A673 (cell line): ENCODE measurements at places on chromosomes 7 and 10. TPM values are rescaled to one million over a fixed set of nuclear protein-coding genes. Genes with fewer than 3 reads are reported as not detected.

DNA sequence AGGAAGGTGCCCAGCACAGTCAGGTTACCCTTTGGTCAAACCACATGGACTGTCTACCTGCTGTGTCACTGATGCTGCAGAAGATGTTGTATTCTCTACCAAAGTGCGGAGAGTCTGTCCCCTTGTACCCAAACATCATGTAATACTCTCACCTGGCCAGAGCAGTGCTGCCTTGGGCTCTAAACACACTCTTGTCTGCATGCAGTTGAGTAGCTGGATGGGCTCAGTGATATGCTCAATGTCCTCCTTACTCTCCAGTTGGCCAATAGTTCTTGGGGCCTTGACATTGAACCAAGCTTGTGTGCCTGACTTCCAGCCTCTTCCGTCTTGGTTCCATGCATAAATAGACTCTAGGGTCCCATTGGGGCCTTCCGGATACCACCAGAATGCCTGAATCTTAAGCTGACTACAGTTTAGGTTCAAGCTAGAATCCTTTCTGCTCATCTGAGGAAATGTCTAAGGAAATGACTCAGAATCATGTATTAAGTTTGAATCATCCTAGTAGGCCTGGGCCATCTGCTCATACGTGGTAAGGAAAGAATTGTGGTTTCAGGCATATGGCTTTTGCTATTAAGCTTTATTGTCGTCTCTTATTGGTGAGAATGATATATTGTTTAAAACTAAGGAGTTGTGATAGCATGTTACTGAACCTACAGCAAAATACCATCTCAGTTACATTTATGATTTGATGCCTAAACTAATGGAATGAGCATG, 118.0 kb downstream of the OTUD1 start:
- H3K36me3 ChIP-seq: no peaks in the 10 kb centered on the region
- peak; percentile 87 for DNase-seq
- H3K27me3 ChIP-seq: no peaks in the 10 kb centered on the region
- peaks cover 3% of the 10 kb centered on the region for H3K4me1 ChIP-seq
- H3K4me3 ChIP-seq: no peak overlapping the region

Gene ZSCAN25
- total RNA-seq: 19.8 and 20.6 TPM in 2 replicates

Gene KIAA1217
- 76.2 and 94.1 TPM in 2 replicates for total RNA-seq

DNA sequence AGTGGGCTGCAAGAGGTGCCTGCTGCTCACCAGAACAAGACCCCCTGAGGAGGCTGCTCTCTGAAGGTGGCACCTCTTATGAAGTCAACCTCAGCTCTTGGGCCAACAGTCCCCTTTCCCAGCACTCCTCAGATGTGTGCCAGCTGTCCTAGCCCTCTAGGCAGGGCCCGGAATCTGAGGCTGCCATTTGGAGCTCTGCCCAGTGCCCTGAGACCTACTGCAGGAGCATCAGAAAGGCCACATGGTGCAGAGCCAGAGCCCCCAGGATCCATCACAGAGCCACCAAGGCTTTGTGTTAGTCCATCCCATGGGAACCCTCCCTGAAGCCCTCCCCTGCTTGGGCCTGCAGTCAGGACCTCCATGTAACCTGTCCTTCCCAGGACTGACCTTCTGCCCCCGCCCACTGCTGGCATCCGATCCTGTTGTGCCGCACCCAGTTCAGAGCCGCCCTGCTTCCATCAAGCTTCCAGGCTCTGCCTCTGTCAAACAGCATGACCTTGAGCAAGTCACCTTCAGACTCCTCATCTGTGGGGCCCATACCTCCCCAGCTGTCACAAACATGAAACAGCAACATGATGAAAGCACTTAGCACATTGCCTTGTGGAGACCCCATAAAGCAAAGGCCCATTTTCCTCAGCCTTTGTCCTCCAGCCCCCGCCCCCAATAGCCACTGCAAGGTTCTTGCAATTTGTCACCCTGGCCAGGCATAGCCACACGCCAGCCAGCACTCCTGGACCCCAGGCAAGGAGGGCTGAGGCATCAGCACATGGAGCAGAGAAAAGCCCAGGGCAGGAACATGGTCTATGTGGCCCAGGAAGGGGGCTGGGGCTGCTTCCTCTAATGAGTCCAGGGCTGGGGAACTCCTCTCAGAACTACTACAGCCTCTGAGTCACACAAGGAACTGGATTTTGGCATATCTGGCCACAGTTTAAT, 51.7 kb downstream of the GRID1 start:
- H3K27me3 ChIP-seq: no peaks in the 10 kb centered on the region
- peaks cover 4% of the 10 kb centered on the region for H3K4me1 ChIP-seq
- no peak for DNase-seq
- H3K36me3 ChIP-seq: no peaks in the 10 kb centered on the region

DNA sequence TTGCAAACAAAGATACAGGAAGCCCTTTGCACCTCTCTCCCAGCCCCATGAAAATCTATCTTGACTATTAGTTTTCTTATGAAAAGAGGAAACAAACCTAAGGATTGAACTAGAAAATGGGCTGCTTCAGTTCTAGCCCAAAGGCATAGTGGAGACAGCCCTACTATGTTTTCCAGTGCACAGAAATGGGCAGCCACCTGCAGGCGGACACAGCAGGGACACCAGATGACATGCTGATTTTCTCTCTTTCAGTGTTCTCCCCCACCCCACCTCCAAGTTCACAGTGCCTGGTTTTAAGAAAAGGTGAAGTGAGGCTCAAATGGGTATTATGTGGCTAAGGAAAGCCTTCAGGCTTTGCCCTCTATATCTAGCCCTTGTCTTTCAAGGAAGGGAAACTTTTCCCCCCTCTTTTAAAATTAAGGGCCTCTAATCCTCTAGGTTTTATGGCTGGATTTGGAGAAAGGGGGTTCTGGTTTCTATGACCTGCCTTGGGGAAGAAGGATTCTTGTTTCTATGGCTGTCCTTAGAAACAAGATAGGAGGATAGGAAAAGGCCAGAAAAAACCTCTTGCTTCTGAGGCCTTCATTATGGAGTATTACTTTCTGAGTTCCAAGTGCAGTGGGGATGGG, 23.5 kb upstream of the DDX50 start:
- no peak overlapping the region for H3K4me3 ChIP-seq
- DNase-seq: no peak
- no peaks in the 10 kb centered on the region for H3K27me3 ChIP-seq
- peaks cover 1% of the 10 kb centered on the region for H3K4me1 ChIP-seq

Gene ST8SIA6
- not detected in 2 replicates for total RNA-seq

- no peak overlapping the region for H3K4me3 ChIP-seq
- DNase-seq: no peak
- no peaks in the 10 kb centered on the region for H3K27me3 ChIP-seq
- H3K4me1 ChIP-seq: peaks cover 7% of the 10 kb centered on the region
- H3K27ac ChIP-seq: no peak overlapping the region
- H3K36me3 ChIP-seq: no peaks in the 10 kb centered on the region
Measured at GRCh38 chr10:61890881-61891409, 10.6 kb upstream of the ARID5B start.
